NCI-H1105 treated with DMSO at 0.1 percent for 48 hours (cell line): ENCODE measurements at places on chromosomes 1 and 21.
A peak's percentile ranks its signal among the peaks of the same experiment; 100 is the strongest.

DNA sequence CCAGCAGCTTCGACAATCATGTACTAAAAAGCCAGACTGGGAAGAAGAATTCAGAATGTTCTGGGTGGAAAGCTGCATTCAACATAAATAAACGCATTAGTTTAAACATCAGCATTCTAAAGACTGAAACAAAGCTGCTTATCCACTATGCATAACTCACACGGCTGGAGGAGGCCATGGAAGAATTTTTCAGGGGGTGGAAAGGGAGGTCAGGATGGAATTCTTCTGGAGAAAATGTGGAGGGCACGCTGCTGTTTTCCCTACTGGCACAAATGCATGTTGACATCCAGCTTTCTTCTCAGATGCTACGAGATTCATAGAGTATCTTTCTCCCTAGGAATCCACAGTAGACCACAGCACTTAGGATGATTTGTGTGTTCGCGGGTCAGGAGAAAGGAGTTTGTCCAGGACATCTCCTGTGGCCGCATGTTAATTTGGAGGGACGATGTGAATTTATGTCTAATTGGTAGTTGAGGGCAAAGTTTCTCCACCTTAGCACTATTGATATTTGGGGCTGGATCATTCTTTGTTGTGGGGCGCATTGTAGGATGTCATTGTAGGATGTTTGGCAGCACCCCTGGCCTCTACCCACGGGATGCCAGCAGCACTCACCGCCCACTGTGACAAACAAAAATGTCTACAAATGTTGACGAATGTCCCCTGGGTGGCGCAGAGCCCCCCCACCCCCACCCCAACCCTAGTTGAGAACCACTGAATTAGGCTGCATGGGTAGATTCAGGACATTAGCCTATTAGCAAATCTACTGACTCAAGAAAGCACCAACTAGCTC lies 86.5 kb upstream of the KAZN start:
- DNase-seq, result no peak

- DNase-seq, result peak; percentile 69
Observed at GRCh38 chr1:193256019-193256418, 69.6 kb upstream of the B3GALT2 start.

DNA sequence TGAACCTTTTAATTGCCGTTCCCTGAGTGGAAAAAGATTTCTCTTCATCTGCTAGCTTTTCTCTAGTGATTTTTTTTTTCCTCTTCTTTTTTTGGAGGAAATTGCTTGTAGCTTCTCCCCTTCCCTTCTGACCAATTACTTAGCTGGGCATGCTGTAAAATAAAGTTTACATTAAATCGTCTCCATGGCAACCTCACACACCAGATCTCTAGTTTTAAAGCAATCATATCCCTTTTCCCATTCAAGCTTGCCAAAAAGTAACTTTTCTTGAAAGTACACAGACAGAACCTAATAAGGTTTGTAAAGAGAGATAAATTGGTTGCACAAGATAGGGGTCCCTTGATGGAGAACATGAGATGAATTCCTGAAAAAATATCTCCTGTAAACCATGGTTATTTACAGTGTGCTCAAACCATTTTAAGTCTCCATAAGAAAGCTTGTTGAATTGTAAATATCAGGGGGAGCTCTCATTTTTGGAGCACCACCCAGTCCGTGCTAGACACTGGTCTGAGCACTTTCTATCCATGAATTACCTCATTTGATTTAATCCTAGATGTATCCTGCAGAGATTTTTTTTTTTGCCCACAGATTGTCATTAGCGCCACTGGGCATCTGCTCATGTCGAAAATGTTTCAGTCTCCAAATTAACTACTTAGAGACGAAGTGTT lies 32.6 kb upstream of the HTR1D start:
- DNase-seq, result peak; percentile 8

DNA sequence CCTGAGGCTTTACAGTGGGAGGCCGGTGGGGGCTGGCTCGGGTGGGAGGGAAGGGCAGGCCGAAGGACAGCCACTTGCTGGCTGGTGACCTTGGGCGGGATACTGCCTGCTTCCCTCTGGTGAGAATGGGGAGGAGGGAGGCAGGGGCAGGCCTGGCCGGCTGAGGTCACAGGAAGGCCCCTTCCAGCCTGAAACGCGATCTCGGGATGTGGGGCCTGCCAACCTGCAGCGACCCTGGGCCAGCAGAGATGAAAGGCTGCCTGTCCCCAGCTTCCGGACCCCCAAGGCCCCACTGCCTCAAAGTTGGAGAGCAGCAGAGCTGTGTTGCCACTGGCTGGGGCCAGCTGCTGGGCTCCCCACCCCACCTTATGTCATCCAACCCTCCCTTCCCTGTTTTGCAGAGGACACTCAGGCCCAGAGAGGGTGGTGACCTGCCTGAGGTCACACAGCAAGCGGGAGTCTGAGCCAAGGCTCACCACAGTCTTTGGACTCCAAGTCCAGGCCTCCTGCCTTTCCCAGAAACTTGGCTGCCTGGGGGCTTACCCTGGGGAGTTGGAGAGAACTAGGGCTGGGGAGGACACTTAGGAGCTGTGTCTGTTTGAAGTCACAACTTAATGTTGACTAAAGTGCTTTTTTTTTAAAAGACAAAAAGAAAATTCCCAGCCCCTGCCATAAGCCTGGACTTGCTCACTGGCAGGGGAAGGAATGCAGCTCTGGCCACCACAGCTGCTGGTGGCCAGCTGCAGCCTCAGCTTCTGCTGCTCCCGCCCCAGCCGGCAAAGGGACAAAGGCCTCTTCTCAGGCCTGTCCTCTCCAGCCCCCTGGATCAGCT lies 14.8 kb upstream of the WASF2 start:
- DNase-seq, result no peak

GRCh38 chr1:244969355-244970235 lies 105.3 kb upstream of the HNRNPU start:
- peak; percentile 78 for DNase-seq

DNA sequence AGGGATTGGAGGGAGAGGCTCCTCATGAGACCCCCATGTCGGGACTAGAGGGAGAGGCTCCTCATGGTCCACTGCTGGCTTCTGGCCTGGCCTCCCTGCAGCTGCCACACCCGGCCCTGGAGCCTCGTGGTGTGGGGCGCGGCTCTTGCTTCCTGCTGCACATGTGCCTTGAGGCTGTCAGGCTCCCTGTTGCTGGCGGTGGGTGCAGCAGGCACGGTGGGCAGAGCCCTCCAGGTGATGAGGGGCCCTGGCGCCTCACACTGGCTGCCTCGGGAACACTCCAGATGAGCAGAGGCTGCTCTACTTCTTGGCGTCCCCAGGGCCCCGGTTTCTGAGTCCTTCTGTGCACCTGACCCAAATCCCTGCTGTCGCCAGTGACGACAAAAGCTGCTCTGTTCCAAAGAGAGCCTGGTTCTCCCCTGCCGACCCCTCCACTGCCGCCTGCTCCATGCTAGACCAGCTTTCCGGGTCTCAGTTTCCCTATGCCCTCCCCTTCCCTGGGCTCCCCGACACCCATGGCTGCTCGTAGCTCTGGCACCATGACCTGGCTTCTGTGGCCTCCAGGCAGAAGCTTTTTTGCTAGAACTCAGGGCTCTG lies 9.7 kb upstream of the ATAD3B start:
- no peak for DNase-seq

GRCh38 chr1:180271272-180272255 lies 41.5 kb downstream of the LHX4 start:
- no peak for DNase-seq

DNA sequence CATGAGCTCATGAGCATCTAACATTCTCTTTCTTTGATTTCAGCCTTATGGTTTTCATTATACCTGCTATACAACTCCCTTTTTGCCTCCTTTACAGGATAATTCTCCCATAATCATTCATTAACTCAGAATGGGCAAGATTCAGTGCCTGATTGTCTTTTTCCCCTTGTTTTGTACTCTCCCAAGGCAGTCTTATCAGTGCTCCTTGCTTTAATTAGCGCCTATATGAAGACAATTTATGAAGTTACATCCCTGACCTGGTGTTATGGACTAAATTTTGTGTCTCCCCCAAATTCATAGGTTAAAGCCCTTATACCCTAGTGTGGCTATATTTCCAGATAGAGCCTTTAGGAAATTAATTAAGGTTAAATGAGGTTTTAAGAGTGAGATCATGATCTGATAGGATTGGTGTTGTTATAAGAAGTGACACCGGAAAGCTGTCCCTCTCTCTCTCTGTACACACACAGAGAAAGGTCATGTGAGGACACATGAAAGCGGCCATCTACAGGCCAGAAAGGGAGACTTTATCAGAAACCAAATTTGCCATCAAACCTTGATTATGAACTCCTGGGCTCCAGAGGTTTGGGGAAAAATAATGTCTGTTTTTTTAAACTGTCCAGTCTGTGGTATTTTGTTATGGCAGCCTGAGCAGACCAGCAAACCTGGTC lies 185.8 kb upstream of the CHODL start:
- DNase-seq, result no peak

DNA sequence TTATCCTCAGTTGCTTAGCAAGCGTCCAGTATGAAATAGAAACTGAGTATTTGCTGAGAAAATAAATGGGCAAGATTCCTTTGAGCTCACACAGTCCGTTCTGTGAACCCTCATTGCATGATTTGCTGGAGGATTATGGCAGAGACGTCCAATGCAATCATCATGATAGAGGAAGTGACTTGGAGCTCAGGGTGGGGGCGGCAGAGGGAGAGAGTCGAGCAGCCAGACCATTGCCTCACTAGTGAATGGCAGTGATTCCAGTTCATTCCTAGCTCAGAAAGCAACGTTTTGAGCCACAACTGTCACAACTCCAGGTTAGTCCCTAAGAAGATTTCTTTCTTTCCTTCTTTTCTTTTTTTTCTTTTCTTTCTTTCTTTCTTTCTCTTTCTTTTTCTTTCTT lies 27.5 kb upstream of the COL9A2 start:
- DNase-seq, result no peak

DNA sequence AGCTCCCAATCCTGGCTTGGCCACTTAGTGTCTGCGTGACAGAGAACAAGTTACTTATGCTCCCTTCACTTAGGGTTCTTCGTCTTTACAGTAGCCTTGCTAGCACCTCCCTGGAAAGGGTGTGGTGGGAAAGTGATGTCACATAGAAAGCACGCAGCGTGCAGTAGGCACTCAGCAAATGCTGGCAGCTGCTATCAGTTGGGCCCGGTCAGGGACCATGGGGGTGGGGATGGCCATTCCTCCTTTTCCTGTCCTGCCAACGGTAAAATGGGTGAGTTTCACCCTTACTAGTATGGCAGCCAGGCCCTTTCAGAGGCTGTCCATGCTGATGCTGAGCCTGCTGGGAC lies 6.2 kb upstream of the KCNA10 start:
- no peak for DNase-seq

DNA sequence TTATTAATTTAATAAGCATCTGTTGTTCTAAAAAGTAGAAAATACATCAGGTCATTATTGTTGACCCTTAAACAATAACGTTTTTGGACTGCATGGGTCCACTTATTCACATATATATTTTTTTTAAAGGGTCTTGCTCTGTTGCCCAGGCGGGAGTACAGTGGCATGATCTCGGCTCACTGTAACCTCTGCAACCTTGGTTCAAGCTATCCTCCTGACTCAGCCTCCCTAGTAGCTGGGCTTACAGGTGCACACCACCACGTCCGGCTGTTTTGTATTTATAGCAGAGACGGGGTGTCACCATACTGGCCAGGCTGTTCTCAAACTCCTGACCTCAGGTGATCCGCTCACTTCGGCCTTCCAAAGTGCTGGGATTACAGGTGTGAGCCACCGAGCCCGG lies 53.0 kb downstream of the DAP3 start:
- no peak for DNase-seq

- no peak for DNase-seq
Observed at GRCh38 chr1:247357781-247358211, 26.1 kb upstream of the ZNF496 start.

- DNase-seq, result no peak
Observed at GRCh38 chr1:30920827-30921226, 12.3 kb upstream of the SDC3 start.

- DNase-seq, result no peak
Observed at GRCh38 chr1:77925518-77925917, 37.1 kb downstream of the NEXN start.

GRCh38 chr1:112099979-112100378 lies 110.5 kb upstream of the KCND3 start:
- DNase-seq, result no peak

GRCh38 chr1:19073311-19074186 lies 117.1 kb upstream of the IFFO2 start:
- peak; percentile 36 for DNase-seq

DNA sequence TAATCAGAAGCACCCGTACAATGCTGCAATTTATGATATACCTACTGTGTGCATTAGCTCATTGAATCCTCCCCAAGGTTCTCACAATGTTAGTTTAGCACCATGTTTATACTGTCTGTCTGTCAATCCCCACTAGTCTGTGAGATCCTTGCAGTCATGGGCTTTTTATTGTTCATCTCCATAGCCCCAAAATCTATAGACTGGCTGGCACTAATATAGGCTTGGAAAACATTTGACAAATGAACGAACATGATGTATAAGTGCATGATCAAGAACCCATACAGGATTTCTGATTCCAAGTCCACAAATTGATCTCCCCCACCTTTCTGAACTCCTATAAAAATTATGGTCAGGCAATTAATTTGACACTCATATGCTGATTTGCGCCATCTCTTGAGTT lies 290.0 kb downstream of the OMA1 start:
- DNase-seq, result no peak

- no peak for DNase-seq
Observed at GRCh38 chr21:16073586-16073985, 343.8 kb downstream of the USP25 start.

DNA sequence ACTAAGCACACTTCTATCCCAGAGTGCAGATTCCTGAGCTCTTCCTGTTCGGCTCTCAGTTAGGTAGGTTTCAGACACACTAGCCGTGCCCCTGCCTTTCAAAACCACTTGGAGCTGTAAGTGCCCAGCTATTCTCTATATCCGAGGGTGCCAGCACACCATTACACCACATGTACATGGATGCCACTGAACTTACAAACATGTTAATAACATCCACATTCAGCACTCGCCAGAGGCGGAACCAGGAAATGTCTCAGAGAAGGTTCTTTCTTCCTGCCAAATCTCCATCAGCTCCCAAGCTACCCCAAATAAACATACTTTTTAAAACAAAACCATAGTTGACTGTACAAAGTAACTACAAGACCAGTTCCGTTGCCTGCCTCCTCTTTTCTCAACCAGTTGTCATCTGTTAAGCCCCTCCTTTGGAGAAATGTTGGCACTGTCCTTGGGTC lies 78.4 kb upstream of the CTTNBP2NL start:
- no peak for DNase-seq

- DNase-seq, result no peak
Observed at GRCh38 chr1:155540000-155540874, 22.4 kb downstream of the ASH1L start.

DNA sequence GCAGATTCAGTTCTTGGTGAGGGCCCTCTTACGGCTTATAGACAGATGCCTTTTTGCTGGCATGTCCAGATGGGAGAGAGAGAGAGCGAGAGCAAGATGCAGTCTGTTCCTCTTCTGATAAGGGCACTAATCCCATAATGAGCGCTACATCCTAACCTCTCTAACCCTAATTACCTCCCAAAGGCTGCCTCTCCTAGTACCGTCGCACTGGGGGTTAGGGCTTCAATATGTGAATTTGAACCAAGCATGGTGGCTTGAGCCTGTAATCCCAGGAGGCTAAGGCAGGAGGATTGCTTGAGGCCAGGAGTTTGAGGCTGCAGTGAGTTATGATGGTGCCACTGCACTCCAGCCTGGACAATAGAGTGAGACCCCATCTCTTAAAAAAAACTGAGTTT lies 10.5 kb upstream of the SDE2 start:
- no peak for DNase-seq

- no peak for DNase-seq
Observed at GRCh38 chr1:27402349-27402754, 9.9 kb downstream of the GPR3 start.

- DNase-seq, result peak; percentile 35
Observed at GRCh38 chr1:18090636-18091035, 17.0 kb upstream of the IGSF21 start.

- no peak for DNase-seq
Observed at GRCh38 chr1:246680696-246681130, 43.5 kb upstream of the SCCPDH start.
